AML-193 (cell line): ENCODE measurements at places on chromosomes 12 and 14.

DNA sequence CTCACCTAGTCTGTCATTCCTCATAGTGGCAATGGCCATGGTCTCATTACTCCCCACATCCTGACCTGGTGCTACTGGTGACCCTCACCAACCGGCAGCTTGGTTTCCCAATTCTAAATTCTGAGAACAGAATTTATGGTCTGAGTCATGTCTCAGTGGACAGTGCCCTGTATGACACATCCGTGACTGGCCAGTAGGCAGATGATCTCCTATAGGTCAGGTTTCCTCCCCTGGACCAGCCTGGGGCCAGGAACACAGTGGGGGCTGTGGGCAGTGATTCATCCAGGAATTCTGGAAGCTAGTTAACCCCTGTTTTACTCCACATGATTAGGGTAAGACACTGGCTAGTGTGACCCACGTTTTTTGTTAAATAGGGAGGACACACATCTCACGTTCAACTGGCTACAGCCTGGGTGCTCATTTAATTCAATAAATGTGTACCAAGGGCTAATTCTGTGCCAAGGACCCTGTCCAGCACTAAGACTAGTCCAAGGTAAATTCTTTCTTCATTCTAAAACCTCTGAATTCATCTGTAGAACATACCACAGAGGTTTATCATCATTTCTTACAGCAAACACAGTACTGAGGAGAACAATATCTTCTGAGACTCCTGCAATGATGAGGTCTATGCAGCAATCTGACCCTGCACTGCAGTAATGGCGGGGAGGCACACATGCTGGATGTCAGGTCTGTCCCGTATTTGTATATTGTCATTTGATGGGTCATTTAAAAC lies 249.6 kb upstream of the TBX3 start:
- DNase-seq = no peak

DNA sequence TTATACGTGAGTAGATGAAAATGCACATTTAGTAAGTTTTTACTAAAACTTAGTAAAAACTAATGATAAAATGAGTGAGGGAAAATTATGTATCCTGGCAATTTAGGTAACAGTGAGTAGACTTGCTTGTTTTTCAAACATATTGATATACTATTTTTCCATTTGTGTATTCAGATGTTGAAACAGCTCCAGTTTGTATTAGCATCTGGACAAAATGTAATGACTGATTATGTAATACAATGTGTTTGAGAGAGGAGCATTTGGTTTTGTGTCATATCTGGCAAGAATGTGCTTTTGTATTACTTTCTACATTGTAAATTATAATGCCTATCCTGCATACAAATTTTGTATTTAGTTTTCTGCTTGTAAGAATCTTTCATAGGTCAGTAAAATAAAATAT lies 5.6 kb downstream of the CNOT2 start:
- DNase-seq = peak; percentile 12

DNA sequence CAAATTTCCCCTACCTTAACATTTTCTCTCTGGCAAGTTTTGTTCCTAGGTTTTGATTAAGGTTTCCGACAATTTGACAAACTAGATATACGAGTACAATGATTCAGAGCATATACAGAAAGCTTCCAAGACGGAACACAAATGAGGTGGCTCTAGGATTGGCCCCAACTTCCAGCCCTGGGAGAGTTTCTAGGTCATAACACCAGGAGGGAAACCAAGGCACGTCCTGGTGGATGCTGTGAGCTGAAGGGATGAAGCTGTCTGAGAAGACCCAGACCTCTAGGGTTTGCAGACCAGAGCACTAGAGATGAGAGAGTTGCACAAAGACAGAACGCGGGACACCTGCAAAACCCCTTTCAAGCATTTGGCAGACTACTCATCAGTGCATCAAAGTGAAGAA lies 51.5 kb upstream of the CAND1 start:
- DNase-seq = no peak

DNA sequence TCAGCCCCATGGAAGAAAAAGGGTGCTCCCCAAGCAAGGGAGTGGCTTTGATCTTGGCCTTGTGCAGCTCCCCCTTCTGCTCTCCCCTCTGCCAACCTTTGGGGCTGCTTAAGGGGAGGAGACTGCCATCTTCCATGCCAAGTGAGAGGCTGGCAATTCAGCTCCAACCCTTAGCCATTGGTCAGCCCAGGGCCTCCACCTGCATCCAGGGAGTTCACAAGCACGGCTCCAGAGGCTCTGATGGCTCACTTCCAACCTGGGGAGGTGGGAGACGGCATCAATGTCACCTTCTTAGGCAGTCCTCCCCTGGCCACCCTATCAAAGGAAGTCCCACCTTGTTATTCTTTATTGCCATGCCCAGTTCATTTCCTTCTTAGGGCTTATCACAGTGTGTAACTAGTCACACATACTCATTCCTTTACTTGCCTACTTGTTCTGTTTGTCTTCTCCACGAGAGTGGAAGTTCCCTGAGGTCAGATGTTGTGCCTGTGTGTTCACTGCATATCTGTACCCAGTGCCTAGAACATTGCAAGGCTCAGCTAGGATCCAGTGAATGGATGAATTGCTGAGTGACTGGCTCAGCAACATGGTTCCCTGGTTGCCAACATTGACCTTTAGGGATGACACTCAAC lies 5.0 kb downstream of the HDAC7 start:
- DNase-seq = no peak

GRCh38 chr12:237026-237815 lies 23.3 kb upstream of the SLC6A12 start:
- DNase-seq = no peak

GRCh38 chr14:24693983-24694382 lies 60.0 kb upstream of the GZMB start:
- no peak for DNase-seq

DNA sequence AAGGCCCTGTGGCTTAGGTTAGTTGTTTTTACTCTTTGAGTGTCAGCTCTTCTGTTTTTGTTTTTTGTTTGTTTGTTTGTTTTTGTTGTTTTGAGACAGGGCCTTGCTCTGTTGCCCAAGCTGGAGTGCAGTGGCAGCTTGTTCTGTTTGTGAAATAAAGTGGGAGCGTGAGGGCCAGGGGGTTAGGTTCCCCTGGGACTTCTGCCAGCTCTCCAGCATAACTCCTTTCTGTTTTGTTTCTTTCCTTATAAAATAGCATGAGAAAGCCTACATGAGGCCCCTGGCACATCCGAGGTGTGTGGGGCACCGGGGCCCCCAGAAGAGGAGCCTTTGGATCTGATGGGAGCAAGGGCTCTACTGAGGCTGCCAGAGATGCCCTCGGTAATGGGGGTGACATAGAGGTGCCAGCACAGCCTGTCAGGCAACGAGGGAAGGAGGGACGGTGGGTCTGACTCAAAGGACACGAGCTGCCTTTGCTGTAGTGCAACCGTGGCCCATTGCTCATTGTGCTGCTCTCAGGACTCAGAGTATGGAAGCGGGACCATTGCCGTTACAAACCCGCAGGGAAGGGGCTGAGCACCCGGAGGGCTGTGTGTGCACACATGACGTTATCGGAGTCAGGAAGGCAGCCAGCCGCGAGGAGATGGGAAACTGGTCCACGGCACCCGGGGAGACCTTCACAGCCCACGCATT lies 9.1 kb upstream of the SERPINA11 start:
- no peak for DNase-seq

GRCh38 chr12:52037248-52037861 lies 13.9 kb upstream of the NR4A1 start:
- DNase-seq = no peak

GRCh38 chr12:95687937-95688336 lies 102.6 kb downstream of the NTN4 start:
- DNase-seq = no peak

GRCh38 chr12:116693286-116694227 lies 44.3 kb downstream of the SPRING1 start:
- DNase-seq = no peak

DNA sequence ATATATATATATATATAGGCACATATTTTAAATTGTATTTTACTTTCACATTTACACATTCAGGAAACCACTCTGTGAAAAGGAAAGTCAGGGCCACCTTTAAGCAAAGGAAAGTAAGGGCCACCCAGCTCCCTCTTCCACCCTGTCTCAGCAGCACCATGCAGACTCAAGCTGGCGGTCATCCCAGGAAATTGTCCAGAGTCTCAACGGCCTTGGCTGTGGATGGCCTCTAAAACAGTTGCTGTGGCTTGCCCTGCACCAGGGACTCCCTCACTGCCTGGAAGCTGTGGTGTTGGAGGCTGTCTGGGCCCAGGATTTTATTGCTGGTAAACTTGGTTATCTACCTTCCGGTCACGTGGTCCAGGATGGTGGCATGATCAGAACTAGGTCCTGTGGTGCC lies 11.8 kb upstream of the RPL10L start:
- DNase-seq = no peak

DNA sequence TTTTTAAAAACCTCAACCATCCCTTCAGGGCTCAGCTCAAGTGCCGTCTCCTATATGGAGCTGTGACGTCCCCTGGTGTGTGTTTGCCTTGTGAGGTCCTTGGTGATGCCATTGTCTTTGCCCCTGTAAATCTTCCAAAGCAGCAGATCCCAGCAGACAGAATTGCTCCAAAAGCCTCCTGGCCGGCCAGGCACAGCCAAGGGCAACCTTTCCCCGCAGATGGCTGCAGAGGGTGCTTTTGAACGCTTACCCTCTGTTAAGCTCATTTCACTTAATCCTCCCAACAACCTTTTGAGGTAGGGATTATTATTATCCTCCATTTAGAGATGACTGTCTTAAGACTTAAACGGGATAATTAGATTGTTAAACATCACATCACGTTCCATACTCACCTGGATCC lies 51.4 kb downstream of the RFX4 start:
- DNase-seq = no peak

GRCh38 chr14:90760591-90761316 lies 55.5 kb downstream of the TTC7B start:
- peak; percentile 14 for DNase-seq
